ENCODE measurements at places on chromosomes 5 and 9.

GRCh38 chr5:53987101-53987500 lies 323.3 kb downstream of the ARL15 start:
- DNase-seq: no peak

- no peak for DNase-seq
Observed at GRCh38 chr9:112623198-112623597, 94.7 kb downstream of the INIP start.

DNA sequence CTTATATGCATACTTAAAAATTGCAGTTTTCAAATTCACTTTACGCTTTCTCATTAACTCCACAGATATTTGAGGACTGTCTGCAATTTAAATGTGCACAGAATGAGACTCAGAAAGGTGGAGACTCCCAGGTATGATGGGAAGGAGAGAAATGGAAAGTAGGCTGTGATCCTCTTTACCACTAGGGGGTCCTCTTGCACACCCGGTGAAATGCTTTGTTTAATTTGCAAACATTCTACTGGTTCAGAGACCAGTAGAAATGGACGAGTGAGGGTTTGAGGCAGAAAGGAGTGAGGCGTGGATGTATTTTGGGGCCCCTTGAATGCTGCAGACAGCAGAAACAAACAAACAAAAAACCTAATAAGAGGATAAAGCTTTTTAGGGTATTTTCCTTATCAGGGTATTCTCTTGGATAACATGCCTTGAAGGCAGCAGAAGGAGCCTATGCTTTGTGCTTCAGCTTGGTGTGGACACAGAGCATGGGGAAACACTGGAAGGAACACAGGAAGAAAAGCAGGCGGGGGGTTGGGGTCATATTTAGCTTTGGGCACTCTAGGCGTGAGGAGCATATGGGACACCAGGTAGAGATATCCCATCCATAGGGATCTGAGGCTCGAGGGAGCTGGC lies 410.1 kb downstream of the DMRT2 start:
- DNase-seq: no peak

- DNase-seq: no peak
Observed at GRCh38 chr9:124768750-124769548, 2.2 kb downstream of the NR6A1 start.

- no peak for DNase-seq
Observed at GRCh38 chr5:150607991-150608390, 32.5 kb upstream of the SYNPO start.

DNA sequence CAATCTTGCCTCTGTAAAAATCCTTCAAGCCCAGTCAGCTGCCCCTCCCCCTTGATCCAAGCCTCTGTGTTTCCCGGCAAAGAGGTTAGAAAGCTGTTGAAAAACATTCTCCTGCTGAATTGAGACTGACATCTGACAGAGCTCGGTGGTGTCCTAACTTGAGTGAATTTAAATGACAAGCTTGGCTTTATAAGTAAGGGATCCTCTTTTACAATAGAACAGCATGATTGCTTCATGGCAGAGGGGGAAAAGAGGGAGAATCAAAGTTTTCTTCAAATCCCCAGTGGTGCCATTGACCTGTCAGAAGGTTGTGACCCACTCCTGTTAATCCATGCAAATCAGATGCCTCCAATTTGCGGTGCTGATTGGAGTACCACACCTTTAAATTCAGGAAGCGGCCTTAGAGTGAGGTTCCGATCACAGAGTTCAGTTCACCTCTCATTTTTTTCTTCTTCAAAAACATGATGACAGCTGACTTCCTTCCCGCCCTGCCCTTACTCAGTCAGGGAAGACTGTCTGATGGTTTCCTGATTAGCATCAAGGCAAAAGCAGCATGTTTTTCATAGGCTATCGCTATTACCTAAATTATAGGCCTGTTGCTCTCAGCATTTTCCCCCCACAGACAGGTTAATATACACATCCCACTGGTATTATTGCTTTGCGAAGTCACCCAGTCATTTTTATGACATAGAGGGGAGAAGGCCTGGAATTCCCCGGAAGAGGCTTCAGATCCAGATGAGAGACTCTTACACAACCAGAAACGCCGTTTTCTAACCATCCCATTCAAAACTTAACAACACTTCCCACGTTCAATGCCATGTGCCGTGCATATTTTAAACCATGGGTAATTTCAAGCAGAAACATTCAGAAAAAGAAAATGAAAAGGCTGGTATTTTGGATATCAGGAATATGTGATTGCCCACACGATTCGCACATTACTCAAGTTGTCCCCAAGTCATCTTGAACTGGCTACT lies 141.4 kb downstream of the EBF1 start:
- no peak for DNase-seq

Data from osteoblast (primary cell).